ENCODE measurements at places on chromosomes 5 and 9.

- ATAC-seq, result no peak
Measured at GRCh38 chr5:9174446-9174845, 371.4 kb downstream of the SEMA5A start.

DNA sequence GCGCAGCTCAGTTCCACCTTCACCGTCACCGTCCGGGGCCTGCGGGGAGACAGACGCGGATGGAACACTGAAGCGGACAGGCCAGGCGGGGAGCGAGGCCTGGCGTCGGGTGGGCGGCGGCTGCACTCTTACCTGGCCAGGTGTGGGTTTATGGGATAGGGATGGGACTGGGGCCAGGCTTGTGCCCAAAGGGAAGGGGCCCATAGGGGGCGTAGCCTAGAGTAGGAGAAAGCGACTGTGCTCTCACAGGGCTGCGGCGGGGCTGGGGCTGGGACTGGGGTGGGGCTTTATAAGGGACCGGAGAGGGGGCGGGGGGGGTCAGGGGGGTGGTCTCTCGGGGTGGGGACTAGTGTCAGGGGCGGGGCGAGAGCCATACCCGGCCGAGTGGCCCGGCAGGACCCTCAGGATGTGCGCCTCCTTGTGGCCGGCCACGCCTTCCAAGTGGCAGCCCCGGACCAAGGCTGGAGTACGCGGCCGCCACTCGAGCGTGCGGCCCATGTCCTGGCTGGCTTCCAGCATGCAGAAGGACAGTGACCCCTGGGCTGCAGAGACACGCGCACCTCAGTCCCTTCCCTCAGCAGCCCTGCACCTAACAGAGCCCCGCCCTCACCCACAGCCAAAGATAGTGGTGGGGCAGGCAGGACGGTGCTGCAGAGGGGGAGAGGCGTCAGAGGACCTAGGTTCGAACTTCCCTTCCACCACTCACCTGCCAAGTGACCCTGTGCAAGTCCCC is 22.8 kb downstream of the FPGS start:
- ATAC-seq, result peak; percentile 26

GRCh38 chr5:53924392-53924791 is 364.0 kb downstream of the NDUFS4 start:
- ATAC-seq, result no peak

DNA sequence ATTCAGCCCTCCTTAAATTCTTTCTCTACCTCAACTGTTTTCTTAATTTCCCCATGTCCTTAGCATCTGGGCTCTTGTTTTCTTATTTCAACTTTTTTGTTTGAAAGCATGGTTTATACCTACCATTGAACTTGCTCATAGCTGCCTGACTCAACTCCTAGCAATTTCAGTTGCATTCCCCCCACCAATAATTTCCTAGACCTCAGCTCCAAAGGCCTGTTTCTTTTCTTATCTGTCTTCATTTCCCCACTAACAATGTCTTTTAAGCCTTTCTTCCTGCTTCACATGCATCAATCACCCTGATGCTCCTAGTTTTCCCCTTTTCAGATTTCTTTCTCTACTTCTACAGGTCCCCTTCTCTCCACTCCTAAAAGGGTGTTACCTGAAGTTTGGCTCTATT is 129.7 kb upstream of the PDE4D start:
- peak; percentile 62 for ATAC-seq

- ATAC-seq, result no peak
Measured at GRCh38 chr5:161372682-161373344, 173.7 kb downstream of the GABRB2 start.

DNA sequence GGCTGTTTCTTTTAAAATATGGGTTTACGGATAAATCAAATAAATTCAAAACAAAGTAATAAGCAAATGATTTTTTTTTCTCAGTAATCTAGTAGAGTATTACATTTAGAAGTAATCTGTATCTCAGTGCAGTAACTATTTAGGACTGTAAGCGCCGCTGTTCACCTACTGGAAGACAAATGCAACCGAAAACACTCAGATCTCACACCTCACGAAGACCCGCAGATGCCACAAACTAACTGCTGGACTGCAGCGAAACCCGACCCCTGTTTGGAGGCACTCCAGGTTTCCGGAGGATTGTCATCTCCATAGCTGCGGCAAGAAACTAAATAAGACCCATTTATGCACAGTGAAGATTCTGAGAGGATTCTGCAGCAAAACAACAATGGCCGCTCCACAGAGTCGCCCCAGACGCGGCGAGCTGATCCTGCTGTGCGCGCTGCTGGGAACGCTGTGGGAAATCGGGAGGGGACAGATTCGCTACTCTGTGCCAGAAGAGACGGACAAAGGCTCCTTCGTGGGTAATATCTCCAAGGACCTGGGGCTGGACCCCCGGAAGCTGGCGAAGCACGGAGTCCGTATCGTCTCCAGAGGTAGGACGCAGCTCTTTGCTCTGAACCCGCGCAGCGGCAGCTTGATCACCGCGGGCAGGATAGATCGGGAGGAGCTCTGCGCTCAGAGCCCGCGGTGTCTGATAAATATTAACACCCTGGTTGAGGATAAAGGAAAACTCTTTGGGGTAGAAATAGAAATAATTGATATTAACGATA is at the start of gene PCDHGA8:
TSS of gene PCDHGA8 (plus strand) at position 205 of the 770 bp plus-strand sequence. CDS start at position 386, 181 bp downstream.
- ATAC-seq, result no peak

GRCh38 chr5:163408311-163408923 is 29.0 kb upstream of the CCNG1 start:
- ATAC-seq, result peak; percentile 96

DNA sequence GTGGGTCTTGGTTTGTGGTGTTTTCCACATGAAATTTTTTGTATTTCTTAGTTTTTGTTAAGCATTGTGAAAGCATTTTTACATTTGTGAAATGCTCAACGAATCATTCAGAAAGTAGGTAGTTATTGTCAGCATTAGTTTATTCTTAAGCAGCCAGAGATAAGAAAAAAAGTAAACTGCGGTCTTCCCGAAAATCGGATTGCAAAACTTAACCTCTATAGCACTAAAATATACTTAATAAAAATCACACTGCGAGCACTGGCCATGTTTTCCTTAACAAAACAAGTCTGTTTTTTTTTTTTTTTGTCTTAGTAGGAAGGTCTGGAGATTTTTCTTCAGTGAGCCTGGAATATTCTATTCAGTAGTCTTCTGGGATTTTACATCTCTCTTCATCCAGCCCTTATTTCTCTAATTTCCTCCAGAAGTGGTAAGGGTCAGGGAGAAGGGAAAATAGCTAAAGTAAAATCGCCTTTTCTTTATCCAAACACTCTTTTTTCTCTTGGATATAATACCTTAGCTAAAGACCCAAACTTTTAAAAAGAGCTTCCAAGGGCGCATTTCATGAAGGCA is 289.9 kb downstream of the DMAC1 start:
- no peak for ATAC-seq

DNA sequence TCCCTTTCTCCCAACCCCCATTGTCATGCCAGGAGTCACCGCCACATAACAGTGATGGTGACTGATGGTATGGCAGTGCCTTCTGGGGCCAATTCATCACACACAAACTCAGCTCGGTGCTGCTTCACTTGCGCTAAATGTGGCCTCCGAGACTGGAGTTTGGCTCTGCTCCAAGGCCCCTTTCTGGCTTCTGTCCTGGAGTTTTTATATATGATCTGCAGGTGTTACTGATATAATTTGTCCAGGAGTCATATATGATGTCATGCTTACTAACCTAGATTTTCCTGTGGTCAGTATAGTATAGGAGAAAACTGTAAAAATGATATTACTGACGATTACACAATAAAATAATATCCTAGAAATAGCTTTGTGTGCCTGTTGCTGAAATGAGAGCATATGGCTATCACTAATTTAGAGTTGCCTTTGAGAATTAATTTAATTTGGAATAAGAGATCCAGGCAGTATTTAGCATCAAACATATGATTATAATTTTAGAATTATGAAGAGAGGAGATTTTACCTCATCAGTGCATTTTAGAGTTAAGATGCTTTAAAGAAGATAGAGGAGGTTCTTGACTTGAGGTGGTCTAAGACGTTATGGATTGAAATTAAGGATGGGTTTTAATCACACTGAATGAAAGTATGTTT is 334.1 kb upstream of the CD180 start:
- ATAC-seq, result no peak

GRCh38 chr5:67902497-67902830 is 313.1 kb upstream of the PIK3R1 start:
- ATAC-seq, result no peak

- no peak for ATAC-seq
Measured at GRCh38 chr5:145118127-145118526, 717.0 kb downstream of the PRELID2 start.

GRCh38 chr5:92518318-92518904 is 1062.6 kb downstream of the NR2F1-AS1 start:
- peak; percentile 80 for ATAC-seq

DNA sequence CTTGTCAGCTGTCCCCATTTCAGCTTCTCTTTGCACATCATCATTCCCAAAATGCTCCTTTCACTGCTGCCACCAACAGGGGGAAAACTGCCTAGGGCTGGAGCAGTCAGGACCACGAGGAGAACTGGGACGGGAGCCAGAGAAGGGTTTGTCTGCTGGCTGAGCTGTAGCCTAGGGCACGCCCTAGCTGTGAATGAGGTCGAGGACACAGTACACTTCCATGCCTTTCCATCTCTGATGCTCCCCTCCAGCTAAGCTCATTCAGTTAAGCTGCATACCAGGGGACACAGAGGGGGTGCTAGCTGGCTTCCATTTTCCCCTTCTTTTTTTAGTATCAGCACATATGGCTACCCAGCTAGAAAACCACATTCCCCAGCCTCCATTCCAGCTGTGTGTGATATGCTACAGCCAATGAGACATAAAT is 64.7 kb downstream of the STK10 start:
- peak; percentile 84 for ATAC-seq

DNA sequence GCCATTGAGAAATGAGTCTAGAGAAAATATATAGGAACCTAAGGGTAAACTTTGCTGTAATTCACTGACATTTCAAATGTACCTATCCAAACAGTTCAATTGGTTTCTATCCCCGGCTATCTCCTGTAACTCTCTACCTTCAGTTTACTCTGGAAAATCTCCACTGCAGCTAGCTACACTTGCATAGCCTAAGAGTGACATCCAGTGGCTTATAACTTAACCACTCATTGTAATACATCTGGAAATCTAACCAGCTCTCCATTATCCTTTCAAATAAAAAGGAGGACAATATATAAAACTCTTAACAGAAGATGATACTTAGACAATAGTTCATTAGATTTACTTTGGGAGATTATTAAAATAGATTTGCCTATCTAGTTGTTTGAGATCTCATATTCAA is 35.3 kb upstream of the SPDL1 start:
- ATAC-seq, result peak; percentile 96

GRCh38 chr9:19939734-19940278 is 151.0 kb upstream of the SLC24A2 start:
- no peak for ATAC-seq

DNA sequence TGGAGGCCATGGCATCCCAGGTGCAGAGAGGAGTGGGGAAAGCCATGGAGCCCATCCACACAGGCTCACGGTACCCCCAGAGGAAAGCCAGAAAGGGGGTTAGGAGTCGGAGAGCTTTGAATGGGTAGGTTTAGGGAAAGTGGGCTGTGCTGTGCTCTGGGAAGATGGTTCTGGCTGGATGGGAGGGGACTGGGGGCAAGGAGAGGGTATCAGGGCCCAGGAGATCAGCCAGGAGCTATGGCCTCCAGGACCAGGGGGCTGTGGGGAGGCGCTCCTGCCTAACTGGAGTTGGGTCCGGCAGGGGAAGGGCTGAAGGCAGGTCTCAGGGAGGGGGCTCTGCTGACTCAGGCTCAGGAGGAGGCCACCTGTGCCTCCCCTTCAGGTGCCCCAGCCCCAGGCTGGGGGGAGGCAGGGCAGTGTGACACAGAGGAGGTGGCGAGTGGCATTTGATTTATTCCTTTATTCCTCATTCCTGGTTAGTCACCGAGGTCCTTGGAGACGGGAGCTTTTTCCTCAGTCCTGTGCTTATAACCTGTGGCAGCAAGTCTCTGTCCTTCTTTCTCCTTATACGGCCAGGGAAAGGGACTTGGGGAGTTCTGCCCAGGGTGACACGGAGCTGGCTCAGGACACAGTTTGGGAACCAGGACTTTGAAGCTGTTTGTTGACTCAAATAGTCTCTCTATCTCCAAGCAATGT is 60.8 kb downstream of the TSTD2 start:
- no peak for ATAC-seq

DNA sequence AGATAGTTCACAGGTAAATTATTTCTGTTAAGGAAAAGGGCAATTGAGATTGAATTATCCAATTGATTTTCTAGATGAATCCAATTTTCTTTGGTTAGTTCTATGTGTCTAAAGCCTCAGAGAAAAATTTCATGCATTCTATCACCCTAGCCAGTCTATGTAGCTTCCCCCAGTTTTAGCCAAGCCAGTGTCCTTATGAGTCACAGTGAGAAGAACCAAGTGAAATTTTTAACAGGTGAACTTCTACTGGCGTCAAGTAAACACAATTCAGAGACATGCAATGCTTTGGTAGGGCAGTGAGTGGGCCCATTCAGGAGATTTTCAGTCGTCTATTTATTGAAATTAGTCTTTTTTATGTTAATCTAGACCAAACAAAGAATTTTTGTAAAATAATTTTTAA is 1077.4 kb upstream of the ARRDC3 start:
- no peak for ATAC-seq

DNA sequence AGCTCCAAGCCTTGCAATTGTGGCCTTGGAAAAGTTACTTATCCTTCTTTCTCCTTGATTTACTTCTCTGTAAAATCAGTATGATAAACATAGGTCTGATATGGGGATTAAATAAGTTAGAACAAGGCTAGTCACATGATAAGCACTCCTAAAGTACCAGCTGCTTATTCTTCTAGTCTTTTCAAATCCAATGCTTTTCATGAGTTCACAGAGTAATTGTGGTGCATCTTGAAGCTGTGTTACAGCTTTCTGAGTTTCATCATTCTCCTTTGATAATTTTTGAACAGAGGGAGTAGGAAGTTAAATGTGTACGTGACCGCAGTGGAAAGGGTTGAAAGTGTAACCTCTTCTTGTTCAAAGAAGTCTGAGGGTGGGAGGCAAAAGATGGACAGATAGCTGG is 38.8 kb upstream of the CCDC112 start:
- no peak for ATAC-seq

GRCh38 chr9:18874069-18874468 is 158.9 kb downstream of the SAXO1 start:
- no peak for ATAC-seq

DNA sequence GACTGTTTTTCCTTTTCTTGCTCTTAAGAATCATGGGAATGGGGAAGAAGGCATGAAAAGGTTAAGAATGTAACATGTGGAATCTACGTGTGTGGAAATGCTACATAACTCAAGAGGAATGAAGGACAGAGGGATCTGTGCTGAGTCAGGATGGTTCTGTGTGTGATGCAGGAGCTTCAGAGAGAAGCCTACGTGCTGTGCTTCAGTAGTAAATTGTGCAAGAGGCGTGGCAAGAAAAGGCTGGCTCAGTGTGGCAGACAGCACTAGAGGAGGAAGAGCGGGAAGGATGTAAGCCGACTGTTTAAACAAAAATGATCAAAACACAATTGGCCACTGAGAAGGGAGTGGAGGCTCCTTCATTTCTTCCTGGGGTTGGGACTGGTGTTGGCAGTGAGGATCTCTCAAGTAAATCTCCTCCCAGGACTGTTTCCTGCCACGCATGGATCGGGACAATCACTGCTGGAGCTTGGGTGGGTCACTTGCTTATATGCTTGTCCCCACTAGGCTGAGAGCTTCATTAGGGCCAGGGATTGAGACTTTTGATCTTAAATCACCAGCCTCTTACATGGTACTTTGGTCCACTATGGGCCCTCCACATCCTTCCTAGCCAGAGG is 59.4 kb upstream of the BASP1 start:
- peak; percentile 70 for ATAC-seq

Data from SK-N-SH treated with all-trans-retinoic acid at 6 μM for 48 hours (cell line).